Fibroblast of skin of back (primary cell): ENCODE measurements at places on chromosomes 6 and 20.

DNA sequence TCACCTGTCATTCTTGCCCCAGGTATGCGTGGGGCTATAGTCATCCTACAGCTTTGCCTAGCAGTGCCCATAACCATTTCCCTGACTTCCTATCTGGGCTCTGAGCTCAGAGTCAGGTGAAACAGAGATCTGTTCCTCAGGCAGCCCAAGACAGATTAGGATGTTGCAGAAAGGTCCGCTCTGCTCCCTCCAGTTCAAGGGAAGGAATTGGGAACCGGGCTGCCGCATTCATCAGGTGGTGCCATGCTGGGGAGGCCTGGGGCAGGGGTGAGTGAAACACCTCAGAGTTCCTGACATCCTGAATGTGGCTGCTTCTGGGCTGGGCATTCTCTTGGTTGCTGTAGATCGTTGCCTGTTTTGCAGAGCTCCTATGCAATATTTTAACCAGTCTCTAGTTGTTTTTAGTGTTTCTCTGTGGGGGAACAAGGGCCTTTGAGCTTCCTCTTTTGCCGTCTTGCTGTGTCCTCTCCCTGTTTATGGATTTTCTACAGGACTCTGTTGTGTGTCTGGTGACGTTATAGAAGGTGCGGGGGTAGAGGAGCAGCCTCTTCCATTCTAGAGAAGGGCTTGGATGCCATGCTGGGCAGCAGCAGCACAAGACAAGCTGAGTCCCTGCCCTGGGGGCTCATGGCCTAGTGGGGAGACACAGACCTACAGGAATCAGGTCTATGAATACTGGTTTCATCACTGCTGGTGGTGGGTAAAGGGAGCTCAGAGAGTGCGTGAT lies 9.2 kb downstream of the ENTPD6 start:
- no peak for DNase-seq

DNA sequence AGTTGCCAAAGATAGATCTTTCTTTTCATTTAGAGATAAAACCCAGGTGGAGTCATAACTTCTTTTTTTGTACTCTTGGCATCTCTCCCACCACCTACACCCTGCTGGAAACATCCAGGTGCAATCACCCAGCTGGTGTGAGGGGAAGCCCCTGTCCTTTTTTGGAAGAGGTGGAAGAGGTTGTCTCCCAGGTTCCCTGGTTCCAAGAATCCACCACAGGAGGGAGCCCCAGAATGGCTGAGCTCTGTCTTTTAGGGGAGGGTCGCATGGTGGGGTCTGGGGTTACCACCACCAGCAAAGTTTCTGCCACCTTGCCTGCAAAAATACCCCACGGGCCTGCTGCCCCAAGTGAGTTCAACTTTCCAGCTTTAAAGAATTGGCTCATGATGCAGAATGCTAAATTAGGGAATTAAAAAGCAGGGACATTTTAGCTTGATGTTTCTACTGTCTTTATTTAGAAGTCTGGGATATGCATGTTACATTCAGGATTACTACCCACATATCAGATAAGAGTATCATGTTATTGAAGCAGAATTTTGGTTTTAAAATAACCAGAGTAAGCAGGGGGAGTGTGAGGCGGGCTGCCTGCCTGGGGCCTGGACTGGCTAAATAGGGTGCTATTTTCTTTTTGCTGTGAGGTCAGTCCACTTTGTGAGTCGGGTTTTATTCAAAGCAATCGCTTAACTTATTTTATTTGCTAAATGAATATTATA lies 11.0 kb downstream of the SMOC2 start:
- no peak for DNase-seq

DNA sequence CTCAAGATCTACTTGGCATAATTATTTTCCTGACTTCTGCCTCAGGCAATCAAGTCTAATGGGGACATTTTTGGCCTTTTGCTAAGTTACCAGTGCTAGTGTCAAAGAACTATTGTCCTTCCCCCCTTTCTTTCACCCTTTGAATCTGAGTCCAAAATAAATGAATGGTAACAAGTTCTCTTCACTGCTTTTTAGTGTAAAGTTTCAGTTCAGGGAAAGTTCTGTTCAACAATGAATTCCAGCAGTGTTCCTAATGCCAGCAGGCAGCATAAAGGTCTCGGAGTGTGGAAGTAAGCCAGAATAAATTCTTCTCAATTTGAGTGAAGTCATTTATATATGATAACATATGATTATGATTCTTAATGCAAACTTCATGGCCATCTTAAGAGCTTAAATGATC lies 20.8 kb upstream of the TSPYL1 start:
- no peak for DNase-seq

DNA sequence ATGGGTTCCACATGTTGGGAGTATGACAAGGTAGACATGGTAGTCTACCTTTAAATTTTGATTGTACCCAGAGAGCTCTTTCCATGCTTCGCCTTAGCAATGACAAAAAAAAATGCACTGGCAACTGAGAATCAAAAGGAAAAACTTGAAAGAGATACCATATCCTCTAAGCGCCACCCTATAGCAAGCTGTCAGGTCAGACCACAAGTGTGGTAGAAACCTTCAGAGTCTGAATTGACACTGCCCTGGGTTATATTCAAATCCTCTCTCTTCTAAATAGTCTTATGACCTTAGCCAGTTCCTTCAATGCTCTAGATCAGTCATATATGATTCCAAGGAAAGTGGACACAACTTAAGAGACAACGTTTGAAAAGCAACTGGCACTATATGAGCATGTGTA lies 45.6 kb upstream of the SMLR1 start:
- no peak for DNase-seq
